ENCODE measurements at places on chromosomes 3 and 15.
A peak's percentile ranks its signal among the peaks of the same experiment; 100 is the strongest.

GRCh38 chr3:77041811-77042210 lies 1.9 kb downstream of the ROBO2 start:
- H3K4me1 ChIP-seq, result no peaks in the 10 kb centered on the region
- DNase-seq, result no peak
- no peak overlapping the region for H3K27ac ChIP-seq
- H3K27me3 ChIP-seq, result no peaks in the 10 kb centered on the region
- H3K36me3 ChIP-seq, result peaks cover 4% of the 10 kb centered on the region

GRCh38 chr15:101258238-101259144 lies 6.6 kb upstream of the CHSY1 start:
- no peaks in the 10 kb centered on the region for H3K36me3 ChIP-seq
- no peak overlapping the region for H3K27ac ChIP-seq
- H3K4me3 ChIP-seq, result no peak overlapping the region
- peak; percentile 64 for DNase-seq
- H3K4me1 ChIP-seq, result peaks cover 4% of the 10 kb centered on the region

GRCh38 chr3:30605005-30605404 lies 1.4 kb upstream of the TGFBR2 start:
- H3K27me3 ChIP-seq, result peaks cover 4% of the 10 kb centered on the region
- DNase-seq, result no peak
- H3K4me3 ChIP-seq, result peak overlapping the region; percentile 92
- peaks cover 50% of the 10 kb centered on the region for H3K4me1 ChIP-seq

GRCh38 chr3:188537606-188538005 lies 383.6 kb downstream of the LPP start:
- no peak overlapping the region for H3K27ac ChIP-seq
- H3K4me3 ChIP-seq, result no peak overlapping the region
- no peaks in the 10 kb centered on the region for H3K27me3 ChIP-seq
- DNase-seq, result no peak

- H3K36me3 ChIP-seq, result no peaks in the 10 kb centered on the region
- H3K4me3 ChIP-seq, result no peak overlapping the region
- DNase-seq, result no peak
- peaks cover 16% of the 10 kb centered on the region for H3K27me3 ChIP-seq
- peaks cover 25% of the 10 kb centered on the region for H3K4me1 ChIP-seq
Observed at GRCh38 chr3:136817448-136817847, 1.5 kb upstream of the SLC35G2 start.

DNA sequence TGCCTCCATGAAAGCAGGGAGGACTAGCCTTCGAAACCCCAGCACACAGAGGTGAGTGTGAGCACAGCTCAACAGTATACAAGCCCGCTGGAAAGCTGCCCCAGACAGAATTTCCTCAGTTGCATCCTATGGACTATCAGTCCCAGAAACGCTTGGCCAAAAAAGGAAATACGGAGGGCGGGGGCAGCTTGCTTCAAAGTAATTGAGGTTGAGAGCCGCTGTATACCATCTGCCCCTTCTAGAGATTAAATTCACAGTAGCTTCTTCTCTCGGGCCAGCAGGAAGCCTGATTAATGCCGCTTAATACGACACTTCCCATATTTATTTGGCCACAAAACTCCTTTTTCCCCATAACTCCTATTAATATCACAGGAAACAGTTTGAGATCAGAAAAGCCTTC lies 88.7 kb downstream of the LIPC start:
- DNase-seq, result no peak
- H3K36me3 ChIP-seq, result peaks cover 5% of the 10 kb centered on the region
- H3K27me3 ChIP-seq, result peaks cover 15% of the 10 kb centered on the region

GRCh38 chr15:51846463-51847230 lies 17.2 kb downstream of the TMOD3 start:
- H3K27ac ChIP-seq, result peak overlapping the region; percentile 55
- DNase-seq, result no peak
- H3K36me3 ChIP-seq, result no peaks in the 10 kb centered on the region
- no peaks in the 10 kb centered on the region for H3K27me3 ChIP-seq
- H3K4me3 ChIP-seq, result peak overlapping the region; percentile 22

- peaks cover 35% of the 10 kb centered on the region for H3K36me3 ChIP-seq
- peaks cover 6% of the 10 kb centered on the region for H3K4me1 ChIP-seq
- no peak overlapping the region for H3K27ac ChIP-seq
- peaks cover 4% of the 10 kb centered on the region for H3K27me3 ChIP-seq
- no peak for DNase-seq
Observed at GRCh38 chr15:67201136-67201535, 53.3 kb downstream of the AAGAB start.

DNA sequence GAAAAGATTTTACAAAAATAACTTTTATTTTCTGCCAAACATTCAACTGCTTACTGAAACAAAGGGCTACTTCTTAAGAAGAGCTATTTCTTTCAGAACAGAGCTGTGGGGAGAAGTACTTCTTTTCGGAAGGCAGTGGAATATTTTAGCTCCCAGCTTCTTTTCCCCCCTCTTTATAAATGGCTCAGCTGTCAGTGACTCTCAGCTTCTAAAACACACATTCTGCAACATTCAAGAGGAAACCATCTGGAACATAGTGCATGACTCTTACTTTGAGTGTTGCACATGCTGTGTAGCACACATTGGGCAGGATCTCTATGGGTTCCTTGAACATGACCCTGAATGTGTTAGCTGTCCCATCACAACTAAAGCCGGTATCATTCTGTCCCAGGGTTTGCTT lies 7.0 kb upstream of the C15orf40 start:
- H3K4me1 ChIP-seq, result peaks cover 7% of the 10 kb centered on the region
- H3K4me3 ChIP-seq, result no peak overlapping the region
- peaks cover 4% of the 10 kb centered on the region for H3K36me3 ChIP-seq
- DNase-seq, result no peak
- H3K27ac ChIP-seq, result no peak overlapping the region
